Fibroblast of villous mesenchyme (primary cell): ENCODE measurements at places on chromosomes 16 and 17.

DNA sequence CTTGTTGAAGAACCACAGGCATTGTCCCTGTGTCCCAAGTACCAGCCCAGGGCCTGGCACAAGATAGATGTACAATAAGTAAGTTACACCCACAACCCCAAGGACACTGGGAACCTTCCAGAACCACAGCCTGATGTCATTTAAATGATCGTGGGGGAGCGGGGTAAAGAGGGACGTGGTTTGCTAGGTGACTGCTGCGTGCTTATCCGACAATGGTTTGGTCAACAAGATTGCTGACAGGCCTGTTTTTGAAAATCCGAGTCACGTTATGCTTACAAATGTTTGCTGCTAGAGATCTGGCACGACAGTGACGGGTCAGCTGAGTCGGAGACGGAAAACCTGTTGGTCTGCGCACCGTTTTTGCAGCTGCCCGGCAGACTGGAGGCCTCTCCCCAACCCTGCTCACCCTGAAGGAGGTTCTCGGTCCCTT is 22.8 kb downstream of the COTL1 start:
- no peak for DNase-seq

- no peak for DNase-seq
These were observed 17.7 kb downstream of the DDX19A start for GRCh38 chr16:70364399-70364798.

DNA sequence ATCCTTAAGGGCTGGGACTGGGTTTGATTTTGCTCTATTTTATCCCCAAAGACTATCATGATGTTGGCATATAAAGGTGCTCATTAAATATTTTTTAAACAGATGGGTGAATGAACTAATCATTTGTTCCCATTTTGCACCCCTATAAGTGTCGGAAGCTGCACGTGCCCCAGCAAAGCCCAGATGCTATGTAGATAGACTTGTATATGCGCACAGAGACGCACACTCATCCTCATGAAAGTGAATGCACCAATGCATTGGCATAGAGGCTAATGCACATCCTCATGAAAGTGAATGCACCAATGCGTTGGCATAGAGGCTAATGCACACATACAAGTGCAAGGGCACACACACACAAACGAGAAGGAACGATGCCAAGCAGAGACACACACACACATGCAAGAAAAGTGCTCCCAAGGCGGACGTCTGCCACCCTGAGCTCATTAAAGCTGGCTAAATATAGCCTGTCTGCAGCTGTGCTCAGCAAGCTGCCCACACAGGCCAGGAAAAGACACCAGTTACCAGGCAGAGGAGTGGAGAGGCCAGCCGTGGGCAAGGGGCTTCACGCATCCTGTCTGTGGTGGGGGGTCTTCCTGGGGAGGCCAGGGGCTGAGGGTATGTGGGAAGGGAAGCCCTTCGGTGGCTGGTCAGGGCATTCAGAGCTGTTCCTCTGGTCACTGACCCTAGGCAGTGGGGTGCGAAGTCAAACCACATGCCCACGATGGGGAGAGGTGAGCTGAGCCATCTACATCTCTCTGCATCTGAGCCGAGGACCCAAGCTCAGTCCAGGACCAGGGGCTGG is 52.6 kb downstream of the PIMREG start:
- no peak for DNase-seq

GRCh38 chr17:82098939-82099763 is 1.1 kb upstream of the FASN start:
- no peak for DNase-seq

DNA sequence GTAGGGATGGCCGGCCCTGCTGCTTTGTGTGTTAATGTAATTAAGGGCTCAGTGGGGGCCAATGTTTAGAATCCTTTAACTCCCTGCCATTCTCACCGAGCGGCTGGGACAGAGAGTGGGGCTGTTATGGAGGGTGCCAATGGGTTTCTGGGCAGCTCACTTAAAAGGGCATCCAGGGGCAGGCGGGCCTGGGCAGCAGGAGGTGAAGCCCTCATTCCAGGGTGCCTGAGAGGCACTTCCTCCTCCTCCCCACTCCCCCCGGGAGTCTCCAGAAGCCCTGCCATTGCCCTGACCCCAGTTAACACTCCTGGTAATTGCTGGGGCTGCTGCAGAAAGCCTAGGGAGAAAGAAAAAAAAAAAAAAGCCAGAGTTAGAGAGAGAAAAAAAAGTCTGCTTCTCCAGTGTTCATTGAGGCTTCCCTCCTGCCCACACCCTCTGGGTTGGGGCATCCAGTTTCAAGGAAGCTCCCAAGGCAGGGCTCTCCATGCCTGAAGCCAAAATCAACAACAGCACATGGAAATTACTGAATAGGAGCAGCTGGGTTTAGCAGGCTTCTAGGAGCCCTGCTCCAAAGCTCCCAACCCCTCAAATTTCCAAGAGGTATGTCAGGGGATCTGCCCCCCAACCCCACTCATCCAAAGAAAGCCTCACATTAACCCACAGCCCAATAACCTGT is 28.0 kb downstream of the CUEDC1 start:
- no peak for DNase-seq

DNA sequence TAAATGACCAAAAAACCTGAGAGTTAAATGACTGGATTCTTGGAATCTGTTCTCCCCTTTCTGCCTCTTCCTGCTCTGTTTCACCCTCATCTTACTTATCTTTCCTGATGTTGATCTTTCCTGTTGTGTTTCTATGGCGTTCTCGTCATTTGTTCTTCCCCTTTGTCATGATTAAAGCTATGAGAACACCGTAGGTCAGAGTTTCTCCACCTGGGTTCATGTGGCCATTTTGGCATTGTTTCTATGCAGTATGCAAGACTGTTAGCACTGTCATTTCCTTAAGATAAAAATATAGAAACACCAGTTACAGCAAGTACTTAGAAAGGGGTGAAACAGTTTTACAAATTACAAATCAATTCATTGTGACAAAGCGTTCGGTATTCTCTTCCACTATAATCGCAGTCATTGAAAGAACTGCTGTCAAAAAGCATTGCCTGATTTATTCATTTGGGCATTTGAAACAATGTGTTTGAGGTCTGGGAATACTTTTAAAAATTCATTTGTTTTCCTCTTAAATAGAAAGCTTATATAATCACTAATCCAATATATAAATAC is 166.0 kb downstream of the PHKB start:
- no peak for DNase-seq

- no peak for DNase-seq
These were observed 48.5 kb downstream of the RAI1 start for GRCh38 chr17:17729620-17730249.

DNA sequence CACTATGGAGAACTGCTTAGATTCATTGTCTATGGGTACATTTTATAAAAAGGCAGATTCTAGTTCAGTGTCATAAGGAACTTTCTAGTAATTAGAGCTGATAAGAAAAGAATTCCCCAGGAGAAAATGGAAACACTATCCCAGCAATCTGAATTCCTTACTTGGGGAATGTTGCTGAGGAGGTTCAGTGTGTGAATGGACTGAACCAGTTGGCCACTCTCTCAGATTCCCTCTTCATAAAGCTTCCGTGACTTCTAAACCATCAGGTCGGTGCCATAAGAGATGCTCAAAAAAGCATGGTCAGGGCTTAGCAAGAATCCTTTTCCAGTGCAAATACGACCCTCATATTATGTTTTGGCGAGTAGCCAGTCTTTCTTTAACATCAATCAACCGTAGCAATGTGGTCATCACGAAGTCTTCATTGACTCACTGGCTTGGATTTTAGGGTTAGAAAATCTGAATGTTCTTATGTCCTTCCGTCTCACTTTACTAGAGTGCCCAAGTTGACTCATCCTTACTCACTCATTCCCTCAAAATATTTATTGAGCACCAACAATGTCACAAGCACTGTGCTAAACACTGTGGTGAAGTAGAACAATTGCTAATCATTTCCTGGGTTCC is 102.7 kb upstream of the HLF start:
- DNase-seq, result peak; percentile 48

DNA sequence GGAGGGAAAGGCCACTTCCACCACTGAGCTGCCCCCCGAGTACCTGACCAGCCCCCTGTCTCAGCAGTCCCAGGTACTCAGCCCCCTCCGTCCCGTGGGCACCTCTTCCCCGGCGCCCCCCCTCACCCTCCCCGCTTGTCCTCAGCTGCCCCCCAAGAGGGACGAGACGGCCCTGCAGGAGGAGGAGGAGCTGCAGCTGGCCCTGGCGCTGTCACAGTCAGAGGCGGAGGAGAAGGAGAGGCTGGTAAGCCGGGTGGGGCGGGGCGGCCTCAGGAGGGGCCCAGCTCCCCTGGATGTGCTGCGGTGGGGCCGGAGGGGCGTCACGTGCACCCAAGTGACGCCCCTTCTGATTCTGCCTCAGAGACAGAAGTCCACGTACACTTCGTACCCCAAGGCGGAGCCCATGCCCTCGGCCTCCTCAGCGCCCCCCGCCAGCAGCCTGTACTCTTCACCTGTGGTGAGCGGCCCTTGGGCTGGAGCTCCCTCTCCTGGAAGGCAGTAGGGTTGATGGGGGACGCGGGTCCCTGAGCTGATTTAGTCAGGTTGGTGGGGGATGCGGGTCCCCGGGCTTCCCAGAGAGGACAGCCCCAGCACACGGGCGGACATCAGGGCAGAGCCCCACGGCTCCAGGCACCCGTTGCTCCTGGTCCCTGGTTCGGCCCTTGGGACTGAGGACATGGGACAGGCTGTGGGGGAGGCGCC is 9.5 kb upstream of the MRPL12 start:
- no peak for DNase-seq

GRCh38 chr17:43928609-43929008 is 13.7 kb downstream of the PPY start:
- DNase-seq, result no peak

- DNase-seq, result peak; percentile 11
These were observed 65.6 kb downstream of the SDR42E1 start for GRCh38 chr16:81945665-81946064.

- no peak for DNase-seq
These were observed 103.9 kb upstream of the SEC14L1 start for GRCh38 chr17:77036841-77037381.

DNA sequence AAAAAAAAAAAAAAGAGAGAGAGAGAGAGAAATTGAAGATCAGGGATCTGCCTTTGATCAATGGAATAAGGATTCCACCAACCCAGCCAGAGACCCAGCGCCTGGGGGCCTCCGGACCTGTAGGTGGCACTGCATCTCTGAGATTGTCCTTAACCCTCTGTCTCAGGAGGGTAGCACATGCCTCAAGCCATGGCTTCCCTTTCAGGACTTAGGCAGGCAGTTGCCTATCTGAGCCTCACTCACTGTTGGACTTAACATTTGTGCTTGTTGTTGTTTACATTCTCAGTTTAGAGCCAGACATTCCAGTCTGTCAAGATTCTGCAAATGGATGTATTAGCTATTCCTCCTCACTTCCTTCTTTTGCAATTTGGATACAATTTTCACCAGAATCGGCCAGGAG is 5.1 kb upstream of the SCNN1B start:
- DNase-seq, result peak; percentile 31

- peak; percentile 58 for DNase-seq
These were observed at the start of gene NETO2 for GRCh38 chr16:47143677-47144558. Gene NETO2, minus strand, starts transcription at chr16:47143945. Its CDS starts 333 bp downstream, at chr16:47143612.

GRCh38 chr16:86075488-86075785 is 176.5 kb downstream of the IRF8 start:
- no peak for DNase-seq

- peak; percentile 90 for DNase-seq
These were observed 162.9 kb downstream of the COPRS start for GRCh38 chr17:31696184-31696602.

- DNase-seq, result no peak
These were observed 17.8 kb upstream of the PITPNM3 start for GRCh38 chr17:6573982-6574686.

DNA sequence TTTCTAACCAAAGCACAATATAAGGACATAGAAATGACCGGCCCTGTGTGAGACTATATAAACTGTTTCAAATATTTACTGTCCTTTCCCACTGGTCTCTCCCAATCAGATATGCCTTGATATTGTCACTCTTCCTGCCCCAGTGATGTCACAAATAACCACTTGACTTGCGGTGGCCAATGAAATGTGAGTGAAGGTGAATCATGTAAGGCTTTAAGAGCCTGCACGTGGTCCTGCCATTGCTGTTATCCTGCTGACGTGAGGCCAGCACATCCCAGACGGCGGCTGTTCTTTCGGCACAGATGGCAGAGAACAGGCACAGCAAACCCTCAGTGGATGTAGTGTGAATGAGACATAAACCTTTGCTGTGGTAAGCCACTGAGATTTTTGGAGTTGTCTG is 5.4 kb upstream of the KLHL11 start:
- no peak for DNase-seq

- DNase-seq, result peak; percentile 66
These were observed 82.2 kb downstream of the CMC2 start for GRCh38 chr16:80924372-80924978.

DNA sequence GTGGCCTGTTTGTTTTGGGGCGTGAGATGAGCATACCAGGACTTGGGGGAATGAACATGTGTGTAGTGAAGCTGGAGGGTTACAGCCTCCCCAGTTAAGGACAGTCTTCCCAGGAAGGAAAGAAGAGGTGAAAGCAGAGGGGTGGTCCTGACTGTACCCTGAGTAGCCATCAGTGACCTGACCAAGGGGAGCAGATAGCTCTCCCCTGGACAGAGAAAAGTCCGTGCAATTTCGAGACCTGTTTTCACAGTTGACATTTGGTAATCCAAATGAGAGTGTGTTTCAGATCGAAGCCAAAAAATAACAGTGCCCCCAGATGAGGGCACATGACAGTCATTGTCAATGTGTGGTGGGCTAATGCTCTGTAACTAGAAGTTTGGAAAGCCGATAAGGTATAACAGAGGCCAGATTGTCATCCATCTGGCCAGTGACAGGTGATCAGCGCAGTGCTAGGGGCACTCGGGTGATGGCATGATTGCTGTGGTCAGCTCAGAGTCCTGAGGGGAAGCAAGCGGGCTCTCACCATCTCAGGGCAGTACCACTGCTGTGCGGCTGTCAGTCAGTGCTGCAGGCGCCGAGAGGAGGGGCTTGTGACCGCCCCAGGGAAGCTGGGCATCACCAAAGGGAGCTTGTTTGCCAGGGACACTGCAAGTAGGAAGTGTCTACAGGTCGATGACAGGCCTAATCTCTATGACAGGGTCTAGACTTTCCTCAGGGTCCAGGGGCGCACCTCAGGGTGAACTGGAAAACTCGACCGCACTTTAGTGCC is 1.1 kb upstream of the NME2 start:
- DNase-seq, result no peak

- peak; percentile 70 for DNase-seq
These were observed 25.8 kb downstream of the EPN2 start for GRCh38 chr17:19262650-19263631.
